Stimulated activated CD4-positive, alpha-beta T cell treated with anti-CD3 and anti-CD28 coated beads, Interleukin-4, amount 100 ng/mL, for 24 hours (primary cell): ENCODE measurements at places on chromosomes 2 and 18.

- no peak for DNase-seq
These were observed 74.1 kb downstream of the RND3 start for GRCh38 chr2:150413366-150413765.

GRCh38 chr2:42385225-42385624 lies 24.2 kb upstream of the COX7A2L start:
- DNase-seq, result no peak

DNA sequence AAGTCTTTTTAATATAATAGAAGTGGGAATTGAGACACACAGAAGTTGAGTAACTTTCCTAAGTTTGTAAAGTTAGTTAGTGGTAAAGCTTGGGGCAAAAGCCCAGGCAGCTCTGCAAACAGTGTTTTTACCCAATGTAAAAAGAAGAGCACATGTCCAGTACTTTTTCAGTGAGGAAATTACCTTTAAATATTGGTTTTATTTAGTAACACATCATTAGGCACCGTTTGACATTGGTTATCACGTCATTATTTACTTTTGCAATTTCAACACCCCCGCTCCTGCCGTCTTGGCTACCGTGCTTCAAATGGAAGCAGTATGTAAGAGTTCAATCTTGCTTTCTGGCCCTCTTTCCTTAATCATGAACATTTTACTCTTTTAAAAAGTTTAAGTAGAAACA lies 807.9 kb downstream of the EPHA4 start:
- no peak for DNase-seq

DNA sequence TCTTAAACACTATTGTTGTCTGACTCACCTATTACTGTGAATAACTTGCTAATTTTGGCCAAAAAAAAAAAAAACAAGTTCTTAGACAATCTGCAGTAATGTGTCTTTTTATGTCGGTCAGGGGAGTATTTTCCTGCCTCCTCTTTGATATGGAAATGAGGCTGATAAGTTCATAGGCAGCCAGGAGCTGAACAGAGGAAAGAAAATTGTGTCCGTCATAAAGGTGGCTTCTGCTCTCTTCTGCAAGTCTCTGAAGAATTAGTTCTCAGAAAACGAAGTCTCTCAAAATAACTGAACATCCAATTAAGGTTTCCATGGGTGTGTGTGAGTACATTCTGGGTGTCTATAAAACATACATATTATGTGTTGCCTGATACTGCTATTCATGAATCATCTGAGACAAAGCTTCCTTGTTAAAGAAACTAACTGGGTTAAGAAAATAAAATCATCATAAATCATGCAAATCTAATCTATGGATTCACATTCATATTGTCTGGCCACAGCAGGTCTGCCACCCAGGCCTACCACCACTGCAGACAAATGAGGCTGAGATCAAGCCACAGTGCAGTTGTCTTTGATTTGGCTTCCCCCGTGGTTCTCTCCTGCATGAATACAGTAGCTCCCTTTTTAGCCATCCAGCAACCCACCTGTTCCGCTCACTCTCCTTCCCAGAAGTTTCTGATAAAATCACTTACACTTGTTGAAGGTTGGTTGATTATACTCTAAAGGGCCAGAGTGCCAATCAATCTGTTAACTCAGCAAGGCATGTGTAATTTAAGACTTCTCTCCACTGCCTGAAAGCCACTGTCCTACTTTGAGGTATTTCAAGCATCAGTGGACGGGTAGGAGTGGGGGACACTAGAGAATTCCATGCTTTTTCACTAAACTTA lies 19.4 kb upstream of the SP5 start:
- no peak for DNase-seq

DNA sequence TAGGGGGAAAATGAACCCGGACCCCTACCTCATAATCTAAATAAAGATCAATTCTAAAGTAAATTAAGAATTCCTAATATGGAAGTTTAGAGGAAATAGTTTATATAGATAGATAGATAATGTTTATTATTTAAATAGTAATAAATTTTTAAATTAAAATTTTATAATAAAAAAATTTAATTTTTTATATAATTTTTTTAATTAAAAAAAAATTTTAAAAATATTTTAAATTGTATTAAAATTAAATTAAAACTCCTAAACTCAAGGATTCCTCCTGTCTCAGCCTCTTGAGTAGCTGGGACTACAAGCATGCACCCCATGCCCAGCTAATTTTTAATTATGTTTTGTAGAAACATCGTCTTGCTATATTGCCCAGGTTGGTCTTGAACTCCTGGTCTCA lies 186.9 kb upstream of the VRK2 start:
- DNase-seq, result no peak

DNA sequence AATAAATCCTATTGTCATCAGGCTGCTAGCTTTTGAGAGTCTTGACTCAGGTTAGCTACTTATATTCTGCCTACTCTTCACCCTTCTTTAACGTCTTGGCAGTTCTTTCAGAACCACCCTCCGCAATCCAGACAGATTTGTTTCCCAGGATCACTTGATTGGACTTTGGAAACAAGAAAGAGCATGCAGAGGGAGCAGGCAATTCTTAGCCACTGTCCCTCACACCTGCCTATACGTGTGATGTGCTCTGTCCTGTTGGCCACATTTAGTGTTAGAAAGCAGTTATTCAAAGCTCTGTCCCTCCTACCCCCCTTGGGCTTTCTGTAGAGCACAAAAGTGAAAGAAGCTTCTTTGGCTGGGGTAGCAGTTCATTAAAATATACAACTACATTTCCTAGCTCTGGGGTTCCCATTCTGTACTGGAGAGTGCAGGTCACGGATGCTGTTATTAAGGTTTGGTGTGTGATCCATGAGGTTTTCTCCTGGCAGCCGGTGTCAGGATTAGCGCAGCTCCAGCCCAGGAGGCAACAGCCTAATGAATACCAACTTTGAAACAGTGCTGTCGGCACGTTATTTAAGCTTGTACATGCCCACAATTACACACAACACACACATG lies 6.3 kb downstream of the FZD5 start:
- DNase-seq, result no peak

DNA sequence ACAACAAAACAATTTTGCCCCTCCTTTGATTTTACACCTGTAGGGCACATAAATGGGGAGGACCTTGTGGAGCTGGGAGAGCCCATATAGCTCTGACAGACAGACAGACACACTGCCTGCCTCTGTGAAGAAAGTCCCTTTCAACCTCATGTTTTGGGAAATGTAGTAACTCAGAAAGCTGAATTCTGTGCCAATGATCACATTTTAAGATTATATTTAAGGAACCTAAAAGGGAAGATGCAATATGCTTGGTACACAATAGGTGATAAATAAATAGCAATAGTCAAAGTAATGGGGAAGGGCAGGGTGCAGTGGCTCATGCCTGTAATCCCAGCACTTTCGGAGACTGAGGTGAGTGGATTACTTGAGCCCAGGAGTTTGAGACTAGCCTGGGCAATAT lies 446.4 kb upstream of the ID2 start:
- no peak for DNase-seq

GRCh38 chr2:216606551-216607276 lies 26.5 kb upstream of the IGFBP2 start:
- DNase-seq, result peak; percentile 18
